ENCODE measurements at places on chromosomes 3 and 15.

- DNase-seq: no peak
These were observed 48.7 kb downstream of the FOXB1 start for GRCh38 chr15:60052796-60053195.

DNA sequence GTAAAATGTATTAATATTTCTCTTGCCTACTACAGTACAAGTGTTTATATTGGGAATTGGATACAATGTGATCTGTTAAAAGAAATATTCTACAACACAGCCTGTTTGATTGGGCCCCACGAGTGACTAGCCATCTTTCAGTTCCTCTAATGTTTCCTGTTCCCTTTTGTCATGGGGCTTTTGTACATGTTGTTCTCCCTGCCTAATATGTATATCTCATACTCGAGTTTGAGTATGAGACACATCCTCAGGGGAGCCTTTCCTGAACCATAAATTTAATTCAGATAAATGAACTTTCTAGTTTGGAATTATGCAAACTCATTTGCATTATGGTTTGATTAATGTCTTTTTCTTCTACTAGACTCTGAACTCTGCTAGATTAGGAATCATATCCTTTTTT is 65.5 kb downstream of the MEF2A start:
- peak; percentile 19 for DNase-seq

DNA sequence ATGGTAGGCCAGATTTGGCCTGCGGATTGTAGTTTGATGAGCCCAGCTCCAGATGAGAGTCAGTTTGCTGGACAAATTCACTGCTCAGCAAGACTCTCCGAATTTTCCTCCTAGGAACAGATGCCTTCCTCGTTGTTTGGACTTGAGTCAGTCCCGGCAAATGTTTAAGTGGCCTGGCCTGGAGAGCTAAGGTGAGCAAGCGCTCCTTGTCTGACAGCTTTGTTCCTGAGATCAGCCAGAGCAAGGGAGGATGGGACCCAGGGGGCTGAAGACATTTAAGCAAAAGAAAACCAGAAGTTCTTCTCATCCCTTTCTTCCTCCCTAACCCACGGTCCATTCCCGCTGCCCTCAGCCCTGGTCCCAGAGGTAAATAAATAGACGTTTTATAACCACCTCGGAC is 40.3 kb downstream of the POLR2M start:
- DNase-seq: no peak

GRCh38 chr15:59953392-59953883 is 50.7 kb upstream of the FOXB1 start:
- no peak for DNase-seq

DNA sequence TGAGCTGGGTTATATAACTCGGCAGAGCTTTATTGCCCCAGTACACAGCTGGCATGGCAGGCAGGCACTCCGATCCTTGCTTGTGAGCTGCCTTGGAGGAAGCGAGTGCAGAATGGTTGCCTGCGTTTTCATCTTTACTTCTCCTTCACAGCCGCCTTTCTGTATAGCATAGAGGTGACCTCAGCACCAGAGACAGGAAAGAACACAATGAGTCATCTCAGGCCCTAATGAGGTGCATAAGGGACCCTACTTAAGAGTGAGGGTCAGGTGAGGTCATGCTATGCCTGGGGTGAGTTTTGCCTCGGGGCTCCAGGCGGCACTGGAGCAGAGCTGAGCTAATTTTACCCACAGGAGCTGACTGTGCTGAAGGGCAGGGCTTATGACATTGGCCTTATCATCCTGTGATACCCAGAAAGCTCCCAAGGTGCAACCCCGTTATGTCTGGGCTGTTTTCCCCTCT is 43.5 kb downstream of the LPP start:
- peak; percentile 19 for DNase-seq

DNA sequence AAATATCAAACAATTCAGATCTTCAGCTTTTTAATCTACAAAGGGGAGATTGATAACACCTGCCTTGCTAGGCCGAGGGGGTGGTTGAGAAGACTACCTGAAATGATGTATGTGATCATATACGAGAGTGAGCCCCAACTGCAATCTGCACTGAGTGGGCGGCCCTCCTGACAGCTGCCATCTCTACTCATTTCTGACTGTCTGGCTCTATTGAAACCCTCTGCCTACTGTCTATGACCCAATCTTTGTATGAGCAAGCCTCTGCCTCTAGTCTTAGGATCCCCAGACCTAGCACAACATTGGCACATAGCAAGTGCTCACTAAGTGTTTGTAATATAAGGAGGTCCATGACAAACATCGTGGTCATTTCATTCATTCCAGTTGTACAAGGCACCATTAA is 144.4 kb upstream of the NR2F2 start:
- DNase-seq: no peak

GRCh38 chr3:193774272-193774915 is 181.4 kb downstream of the OPA1 start:
- no peak for DNase-seq

- no peak for DNase-seq
These were observed 473.3 kb upstream of the NR2F2 start for GRCh38 chr15:95857124-95857757.

DNA sequence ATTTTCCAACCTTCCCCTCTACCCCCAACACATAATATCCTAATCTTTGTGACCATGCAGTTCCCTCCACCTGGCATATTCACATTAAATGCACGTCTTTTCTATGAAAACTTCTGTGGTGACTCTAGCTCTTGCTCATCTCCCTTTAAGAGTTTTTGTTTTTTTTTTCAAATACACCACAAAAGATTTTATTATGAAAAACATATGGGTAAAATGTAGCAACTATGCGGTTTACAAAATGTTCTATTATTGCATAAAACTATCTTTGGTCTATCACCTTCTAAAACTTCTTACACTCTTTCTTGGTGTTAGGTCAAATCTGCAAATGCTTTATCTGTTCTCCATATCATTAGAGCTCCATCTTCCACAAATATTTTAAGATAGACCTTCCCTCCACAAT is 38.6 kb upstream of the ADGRG7 start:
- no peak for DNase-seq

DNA sequence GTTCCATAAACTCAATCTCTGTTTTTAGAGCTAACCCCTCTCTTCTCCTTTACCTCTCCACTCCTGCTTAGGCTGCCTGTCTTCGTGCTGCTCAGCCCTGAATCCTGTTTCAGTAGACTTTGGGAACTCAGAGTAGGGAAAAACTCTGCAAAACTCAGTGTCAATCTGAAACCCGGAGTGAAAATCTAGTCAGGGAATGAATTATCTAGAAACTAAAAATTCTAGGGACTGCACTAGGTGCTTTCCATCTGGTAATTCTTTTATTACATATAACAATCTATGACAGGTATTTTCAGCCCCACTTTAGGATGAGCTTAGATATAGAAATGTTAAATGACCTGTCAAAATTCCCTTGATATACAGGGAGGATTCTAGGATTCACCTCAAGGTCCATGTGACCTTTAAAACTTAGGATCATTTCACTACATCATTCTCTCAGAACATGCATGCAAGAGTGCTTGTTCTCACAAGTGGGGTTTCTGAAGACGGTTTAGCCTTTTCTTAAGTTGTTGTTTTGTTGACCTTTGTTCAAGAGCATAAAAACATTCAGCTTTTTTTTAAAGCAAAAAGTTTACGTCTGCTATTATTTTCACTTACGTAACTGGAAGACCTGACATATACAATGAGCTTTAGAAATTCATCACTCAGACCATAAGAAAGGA is 108.2 kb upstream of the MBNL1 start:
- DNase-seq: no peak

DNA sequence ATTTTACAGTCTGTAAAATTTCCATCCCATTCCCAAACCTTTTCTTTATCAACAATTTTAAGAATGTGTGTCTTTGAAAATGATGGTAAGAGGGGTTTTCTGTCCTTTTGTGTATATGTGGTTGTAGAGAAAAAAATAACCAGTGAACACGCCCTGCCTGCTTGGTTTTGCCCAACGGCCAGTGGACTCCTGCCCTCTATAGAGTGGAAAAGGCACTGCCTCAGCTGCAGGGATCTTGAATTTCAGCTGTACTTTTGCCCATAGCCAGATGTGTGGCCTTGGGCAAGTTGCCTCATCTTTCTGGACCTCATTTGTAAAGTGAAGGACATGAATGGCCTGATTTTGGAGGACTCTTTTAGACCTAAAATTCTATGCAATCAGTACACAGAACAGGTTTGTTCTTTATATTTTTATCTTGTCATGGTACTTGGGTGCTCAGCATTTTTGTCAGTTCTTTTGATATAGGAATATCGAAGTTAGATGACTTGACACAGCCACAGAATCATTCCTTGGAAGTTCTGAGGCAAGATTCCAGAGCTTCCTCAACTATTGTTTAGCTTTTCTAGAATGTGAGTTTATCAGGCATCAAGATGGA is 81.0 kb downstream of the CLDN11 start:
- DNase-seq: no peak

- DNase-seq: no peak
These were observed 1036.6 kb downstream of the IGSF11 start for GRCh38 chr3:117998071-117998470.

DNA sequence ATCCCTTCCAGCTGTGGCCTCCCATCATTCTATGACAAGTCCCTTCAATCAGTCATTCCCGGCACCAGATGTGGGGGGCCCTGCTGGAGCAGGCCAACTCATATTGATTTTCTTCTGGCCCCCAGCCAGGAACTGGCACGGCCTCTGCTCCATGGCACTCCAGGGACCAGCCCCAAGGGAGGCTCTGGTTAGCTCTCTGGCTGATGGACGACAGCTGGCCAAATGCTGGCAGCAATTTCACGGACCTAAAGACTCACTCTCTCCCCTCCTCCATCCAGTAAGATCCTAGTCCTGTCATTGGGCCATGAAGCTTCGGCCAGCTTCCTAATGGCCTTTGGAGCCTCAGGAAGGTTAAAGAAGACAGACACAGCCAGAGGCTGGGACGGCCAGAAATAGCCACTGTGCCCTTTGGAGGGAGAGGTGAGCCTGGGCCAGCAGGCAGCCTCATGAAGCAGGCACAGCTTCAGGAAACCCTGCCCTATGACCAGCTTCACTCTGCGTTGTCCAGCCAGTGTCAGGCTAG is 131.0 kb downstream of the MEX3B start:
- no peak for DNase-seq

- DNase-seq: no peak
These were observed 35.0 kb upstream of the ARID3B start for GRCh38 chr15:74505837-74506514.

DNA sequence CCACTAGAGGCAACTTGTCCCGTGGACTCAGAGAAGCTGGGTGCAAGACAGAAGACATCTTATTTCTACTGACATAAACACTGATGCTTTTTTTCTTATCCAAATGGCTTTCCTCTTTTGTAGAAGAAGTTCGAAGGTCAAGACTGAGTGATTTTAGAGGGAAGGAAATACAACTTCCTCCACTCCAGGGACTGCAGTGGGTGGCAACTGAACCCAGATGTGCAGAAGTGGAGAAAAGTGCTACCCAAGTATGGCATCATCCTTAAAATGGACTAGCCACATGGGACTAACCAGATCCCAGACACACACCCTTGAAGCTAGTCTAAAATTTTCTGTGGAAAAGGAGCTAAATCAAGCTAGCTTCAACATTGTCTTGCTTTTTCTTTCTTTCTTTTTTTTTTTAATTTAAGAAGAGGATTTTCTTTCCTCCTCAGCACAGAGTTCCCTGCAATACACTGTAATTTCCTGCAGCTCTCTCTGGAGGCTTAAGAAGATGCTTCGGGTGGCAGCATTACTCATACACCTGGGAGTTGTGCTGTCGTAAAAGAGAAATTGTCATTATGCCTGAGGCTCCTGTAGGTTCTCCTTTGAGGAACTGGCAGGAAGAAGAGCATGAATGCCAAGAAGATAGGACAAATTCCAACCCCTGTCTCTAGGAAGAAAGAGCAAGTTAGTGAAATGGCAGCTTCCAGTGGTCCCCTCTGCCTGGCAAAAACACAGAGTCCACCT is 3.8 kb upstream of the FRMD4B start:
- no peak for DNase-seq

- no peak for DNase-seq
These were observed 36.7 kb downstream of the C2CD4A start for GRCh38 chr15:62103431-62103830.

- no peak for DNase-seq
These were observed 239.3 kb downstream of the FEZF2 start for GRCh38 chr3:62134061-62134496.

GRCh38 chr3:19972054-19972453 is 25.2 kb downstream of the RAB5A start:
- DNase-seq: no peak

- no peak for DNase-seq
These were observed 368.9 kb upstream of the PLSCR5 start for GRCh38 chr3:146974001-146974400.

- DNase-seq: no peak
These were observed 128.7 kb upstream of the WNT5A start for GRCh38 chr3:55615694-55616295.

DNA sequence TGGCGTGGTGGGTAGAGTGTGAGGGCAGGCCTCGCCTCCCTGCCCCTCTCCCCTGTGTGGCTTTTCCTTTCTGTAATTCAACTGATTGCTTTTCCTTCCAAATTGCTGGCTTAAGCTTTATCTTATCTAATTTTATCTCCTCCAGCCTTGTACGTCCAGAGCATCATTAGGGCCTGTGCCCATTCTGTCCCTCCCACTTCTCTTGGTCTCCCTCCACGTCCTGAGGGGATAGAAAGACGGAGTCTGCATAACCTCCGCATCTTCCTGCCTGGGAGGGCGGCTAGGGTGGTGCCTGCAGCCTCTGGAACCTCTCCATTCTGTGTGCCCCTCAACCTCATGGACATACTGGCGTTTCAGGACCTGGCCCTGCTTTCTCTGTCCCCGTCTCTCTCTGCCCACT is 39.8 kb downstream of the CACNA1D start:
- no peak for DNase-seq

- DNase-seq: no peak
These were observed 32.7 kb downstream of the AADACL2 start for GRCh38 chr3:151766454-151766853.

- DNase-seq: no peak
These were observed 71.3 kb upstream of the MBNL1 start for GRCh38 chr3:152197451-152197850.

- DNase-seq: no peak
These were observed 233.3 kb downstream of the UACA start for GRCh38 chr15:70530017-70530499.

DNA sequence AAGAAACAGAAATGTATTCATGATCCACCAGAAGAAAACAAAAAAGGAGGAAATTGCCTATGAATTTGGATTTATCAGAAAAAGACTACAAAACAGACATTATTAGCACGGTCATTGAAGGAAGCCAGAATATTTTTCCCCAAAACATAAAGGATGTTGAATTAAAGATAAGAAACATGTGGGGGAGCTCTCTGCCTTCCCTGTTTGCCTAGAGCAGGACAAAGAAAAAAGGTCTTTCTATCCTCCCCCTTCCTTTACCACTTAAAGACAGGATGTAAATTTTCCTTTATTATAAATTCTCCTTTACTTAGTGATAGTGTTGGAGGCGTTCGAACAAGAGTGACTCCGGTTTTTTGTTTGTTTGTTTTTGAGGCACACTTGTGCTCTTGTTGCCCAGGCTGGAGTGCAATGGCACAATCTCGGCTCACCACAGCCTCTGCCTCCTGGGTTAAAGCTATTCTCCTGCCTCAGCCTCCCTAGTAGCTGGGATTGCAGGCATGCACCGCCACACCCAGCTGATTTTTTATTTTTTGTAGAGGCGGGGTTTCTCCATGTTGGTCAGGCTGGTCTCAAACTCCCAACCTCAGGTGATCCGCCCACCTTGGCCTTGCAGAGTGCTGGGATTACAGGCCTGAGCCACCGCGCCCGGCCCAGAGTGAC is 14.9 kb upstream of the RPN1 start:
- DNase-seq: no peak
